Retinal pigment epithelial cell (primary cell): ENCODE measurements at places on chromosomes 7 and 10.

DNA sequence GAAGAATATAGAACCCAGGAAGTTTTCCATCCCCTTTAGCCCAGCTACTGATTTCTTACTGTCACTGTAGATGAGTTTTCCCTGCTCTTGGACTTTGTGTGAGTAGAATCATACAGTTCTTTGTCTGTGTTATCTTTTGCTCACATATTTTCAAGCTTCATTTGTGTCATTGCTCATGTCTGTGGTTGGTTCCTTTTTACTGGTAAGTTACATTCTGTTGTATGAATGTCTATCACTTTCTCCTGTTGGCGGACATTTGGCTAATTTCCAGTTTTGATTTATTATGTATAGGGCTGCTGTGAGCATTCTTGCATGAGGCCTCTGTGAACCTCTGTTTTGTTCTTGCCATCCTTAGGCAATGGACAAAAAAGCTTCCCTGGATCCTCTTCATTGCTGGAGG, 5.3 kb downstream of the GLRX3 start:
- no peak for DNase-seq

GRCh38 chr7:131607291-131608115, 51.1 kb upstream of the PODXL start:
- DNase-seq, result no peak

GRCh38 chr7:110841840-110842545, 248.9 kb upstream of the LRRN3 start:
- no peak for DNase-seq

GRCh38 chr7:157522189-157522588, 185.4 kb downstream of the DNAJB6 start:
- DNase-seq, result no peak

- no peak for DNase-seq
Observed at GRCh38 chr10:124916098-124916584, 25.8 kb upstream of the ZRANB1 start.

DNA sequence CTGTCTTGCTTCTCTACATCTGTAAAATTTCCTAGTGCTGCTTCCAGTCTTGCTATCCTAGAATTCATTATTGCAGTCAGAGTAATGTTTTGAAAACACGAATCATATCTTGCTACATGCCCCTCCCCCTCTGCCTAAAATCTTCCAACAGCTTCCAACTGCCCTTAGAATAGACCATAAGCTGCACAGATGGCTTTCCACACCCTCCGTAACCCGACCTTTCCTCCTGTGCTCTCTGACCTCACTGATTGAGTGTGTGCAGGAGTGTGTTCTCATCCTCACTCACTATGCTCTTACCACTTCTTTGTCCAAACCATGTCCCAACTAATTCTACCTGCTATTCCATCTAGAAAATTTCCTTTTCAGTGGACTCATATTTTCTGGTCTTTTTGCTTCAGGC, 121.2 kb upstream of the ANKRD1 start:
- no peak for DNase-seq

DNA sequence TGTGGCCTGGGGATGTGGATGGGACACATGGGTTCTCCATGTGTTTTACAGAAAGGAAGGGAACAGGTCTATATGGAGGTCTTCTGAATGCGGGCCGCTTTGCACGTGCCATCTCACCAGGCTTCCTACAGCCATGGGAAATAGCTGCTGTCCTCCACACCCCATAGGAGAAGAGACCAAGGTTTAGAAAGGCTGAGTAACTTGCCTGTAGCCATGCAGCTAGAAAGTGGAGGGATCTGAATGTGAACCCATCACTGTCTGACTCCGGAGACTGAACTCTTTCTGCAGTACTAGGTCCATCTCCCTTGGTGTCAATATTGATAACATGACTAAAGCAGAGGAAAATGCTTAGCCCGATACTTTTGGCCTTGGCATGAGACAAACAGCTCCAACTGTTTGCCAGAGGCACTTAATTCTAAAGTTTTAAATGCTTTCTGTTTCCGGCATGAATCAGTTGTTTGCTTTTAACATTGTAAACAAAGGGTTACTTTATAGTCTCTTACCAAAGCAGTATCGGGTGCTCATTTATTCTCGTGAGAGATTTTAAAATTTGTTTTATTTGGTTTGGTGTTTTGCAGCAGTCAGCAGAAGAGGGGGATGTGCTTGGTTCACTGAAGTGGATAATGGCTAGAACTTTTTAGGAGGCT, 64.8 kb upstream of the LOXL4 start:
- no peak for DNase-seq

- DNase-seq, result no peak
Observed at GRCh38 chr10:76388321-76389023, 957.0 kb downstream of the LRMDA start.

- no peak for DNase-seq
Observed at GRCh38 chr10:84715911-84716310, 387.5 kb downstream of the CCSER2 start.

- no peak for DNase-seq
Observed at GRCh38 chr10:116417821-116418220, 9.8 kb upstream of the PNLIPRP3 start.

- no peak for DNase-seq
Observed at GRCh38 chr10:69892816-69893215, 91.1 kb downstream of the COL13A1 start.

DNA sequence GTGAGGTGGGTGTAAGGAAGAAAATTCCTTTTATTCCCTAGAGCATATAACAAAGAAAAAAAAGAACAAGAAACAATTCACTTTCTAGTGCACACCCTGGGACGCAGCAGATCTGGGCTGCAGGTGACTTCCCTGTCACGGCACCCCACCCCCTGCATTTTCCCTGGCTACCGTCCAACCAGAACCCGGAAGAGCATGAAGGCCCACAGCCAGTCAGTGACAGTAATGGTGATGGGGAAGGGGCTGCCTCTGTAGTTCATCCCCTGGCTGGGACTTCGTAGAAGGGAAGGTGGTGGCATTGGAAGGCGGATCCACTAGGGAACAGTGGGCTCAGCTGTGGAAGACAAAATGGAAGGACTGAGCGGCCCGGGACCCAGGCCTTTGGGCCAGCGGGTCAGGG, 236.7 kb downstream of the BUB3 start:
- DNase-seq, result no peak

DNA sequence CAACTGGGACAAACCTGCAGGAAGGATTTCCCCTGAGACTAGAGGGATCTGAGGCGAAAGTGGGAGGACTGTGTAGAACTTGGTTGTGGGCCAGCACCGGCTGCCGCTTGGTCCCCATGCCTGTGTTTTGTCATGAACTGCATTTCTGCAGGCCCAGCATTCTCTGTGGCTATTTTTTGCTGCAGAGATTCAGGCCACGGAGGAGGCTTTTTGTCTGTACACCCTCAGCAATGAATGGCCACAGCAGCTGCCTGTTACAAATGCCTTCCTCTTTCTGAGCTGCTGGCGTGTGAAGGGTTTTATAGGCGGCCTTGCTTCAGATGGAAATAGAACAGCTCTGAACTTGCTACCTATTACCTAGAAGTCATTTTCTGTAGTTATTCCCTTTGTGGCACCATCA, 164.4 kb downstream of the SH2D4B start:
- no peak for DNase-seq

GRCh38 chr7:94556028-94556427, 46.4 kb downstream of the CASD1 start:
- DNase-seq, result no peak

GRCh38 chr10:34905200-34905927, 90.3 kb upstream of the PARD3 start:
- no peak for DNase-seq

DNA sequence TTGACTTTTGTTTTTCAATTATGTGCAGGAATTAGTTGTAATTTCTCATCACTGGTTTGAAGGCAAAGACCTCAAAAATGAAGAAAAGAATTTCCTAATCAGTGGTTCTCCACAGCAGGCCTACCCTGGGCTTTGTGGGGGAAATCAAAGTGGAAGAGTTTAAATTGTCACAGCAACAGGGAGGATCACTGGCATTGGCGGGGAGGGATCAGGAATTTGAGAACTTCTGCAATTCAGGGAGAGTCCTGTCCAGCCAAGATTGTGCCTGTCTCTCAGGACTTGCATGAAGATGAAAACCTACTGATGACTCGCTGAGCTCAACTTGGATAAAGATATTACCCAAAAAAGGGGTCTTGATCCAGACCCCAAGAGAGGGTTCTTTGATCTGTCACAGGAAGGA, 70.1 kb downstream of the HACD1 start:
- DNase-seq, result no peak

DNA sequence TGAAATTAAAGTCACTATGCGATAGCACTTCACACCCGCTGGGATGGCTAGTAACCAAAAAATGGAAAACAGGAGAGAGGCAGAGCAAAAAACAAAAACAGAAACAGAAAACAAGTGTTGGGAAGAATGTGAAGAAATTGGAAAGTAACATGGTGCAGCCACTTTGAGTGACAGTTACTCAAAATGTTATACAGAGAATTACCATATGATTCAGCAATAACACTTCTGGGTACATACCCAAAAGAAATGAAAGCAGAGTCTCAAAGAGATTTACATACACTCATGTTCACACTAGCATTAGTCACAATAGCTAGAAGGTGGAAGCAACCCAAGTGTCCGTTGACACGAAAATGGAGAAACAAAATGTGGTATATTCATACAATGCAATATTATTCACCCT, 88.6 kb upstream of the KCNIP2 start:
- no peak for DNase-seq

GRCh38 chr7:3264693-3265339, 36.2 kb upstream of the SDK1 start:
- no peak for DNase-seq

DNA sequence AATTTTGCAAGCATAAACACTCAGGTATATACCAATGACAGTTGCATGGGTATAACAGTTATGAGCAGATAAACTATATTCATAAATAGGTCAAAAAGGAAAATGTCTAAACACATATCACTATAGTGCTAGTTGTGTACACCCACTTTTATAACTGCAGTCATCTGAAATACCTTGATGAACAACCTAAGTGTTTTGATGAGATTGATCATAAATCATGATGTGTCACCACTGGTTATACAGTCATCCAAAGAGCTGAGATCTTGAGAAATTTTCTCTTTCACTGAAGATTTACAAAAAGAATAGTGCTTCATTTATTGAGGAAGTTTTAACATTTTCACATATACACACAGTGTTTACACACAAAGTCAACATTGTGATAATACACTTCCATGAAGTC, 78.6 kb upstream of the SLC25A13 start:
- no peak for DNase-seq

- no peak for DNase-seq
Observed at GRCh38 chr7:27182285-27182841, 2.7 kb downstream of the HOXA11 start.

DNA sequence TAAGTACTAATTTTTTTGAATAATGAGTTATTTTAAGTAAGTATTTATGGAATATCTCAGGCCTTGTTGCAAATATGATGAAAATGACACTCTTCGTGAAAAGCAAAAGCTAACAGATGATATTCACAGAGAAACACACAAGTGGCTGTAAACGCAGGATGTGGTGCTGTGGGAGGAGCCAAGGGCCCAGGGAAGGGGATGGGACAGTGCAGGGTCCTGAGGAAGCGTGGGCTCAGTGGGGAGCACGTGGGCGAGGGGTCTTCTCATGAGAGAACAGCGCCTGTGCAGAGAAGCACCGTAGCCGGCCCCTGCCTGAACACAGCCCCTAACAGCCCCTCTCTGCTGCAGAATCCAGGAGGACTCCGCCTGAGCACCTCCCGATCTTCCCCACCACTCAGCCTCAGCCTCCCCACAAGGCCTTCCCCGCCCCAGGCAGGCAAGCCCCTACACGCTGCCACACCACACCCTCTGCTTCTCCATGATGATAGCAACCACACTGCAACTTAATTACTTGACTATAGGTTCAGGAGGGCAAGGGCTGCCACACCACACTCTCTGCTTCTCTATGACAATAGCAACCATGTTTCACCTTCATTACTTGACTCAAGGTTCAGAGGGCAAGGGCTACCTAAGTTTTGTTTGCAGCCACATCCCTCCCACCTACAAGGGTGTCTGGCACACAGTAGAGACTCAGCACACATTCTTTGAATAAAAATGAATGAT, 152.6 kb upstream of the RNF32 start:
- no peak for DNase-seq

DNA sequence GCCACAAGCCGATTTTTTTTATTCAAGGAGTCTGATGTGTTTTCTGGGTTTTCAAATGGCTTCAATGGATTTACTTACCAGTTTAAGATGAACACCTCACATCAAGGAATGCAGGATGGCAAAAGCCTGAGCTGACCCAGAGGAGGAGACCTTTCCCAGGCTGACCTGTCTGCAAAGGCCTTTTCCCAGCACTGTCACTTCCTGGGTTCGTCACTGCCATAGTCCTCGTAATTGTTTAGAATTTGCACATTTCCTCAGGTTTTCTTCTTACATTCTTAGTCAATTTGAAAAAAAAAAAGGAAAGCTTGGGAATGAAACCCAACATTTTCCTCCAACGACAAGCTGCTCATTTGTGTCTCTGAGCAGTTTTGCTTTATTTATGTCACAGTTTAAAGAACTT, 42.0 kb downstream of the PTER start:
- no peak for DNase-seq

- no peak for DNase-seq
Observed at GRCh38 chr7:50620433-50620832, 55.2 kb upstream of the DDC start.

- DNase-seq, result no peak
Observed at GRCh38 chr7:17487343-17487742, 188.9 kb downstream of the AHR start.

DNA sequence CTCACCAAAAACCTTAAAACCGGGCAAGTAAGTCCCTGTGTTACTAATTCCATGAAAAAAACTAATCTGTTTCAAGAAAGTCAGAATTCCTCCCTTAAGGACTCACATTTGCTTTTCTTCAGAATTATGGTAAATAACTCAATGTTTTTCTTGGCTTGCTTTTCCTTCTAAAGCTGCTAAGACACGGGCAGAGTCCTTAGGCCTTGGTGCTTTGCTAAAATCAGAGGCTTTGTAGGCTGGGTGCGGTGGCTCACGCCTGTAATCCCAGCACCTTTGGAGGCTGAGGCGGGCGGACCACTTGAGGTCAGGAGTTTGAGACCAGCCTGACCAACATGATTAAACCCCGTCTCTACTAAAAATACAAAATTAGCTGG, 32.0 kb downstream of the GNA12 start:
- DNase-seq, result peak; percentile 53

GRCh38 chr7:151089893-151090730, 3.8 kb downstream of the AGAP3 start:
- DNase-seq, result no peak

- no peak for DNase-seq
Observed at GRCh38 chr10:60722623-60723022, 55.7 kb upstream of the CDK1 start.

GRCh38 chr10:13669901-13670300, 83.1 kb downstream of the PRPF18 start:
- DNase-seq, result no peak

DNA sequence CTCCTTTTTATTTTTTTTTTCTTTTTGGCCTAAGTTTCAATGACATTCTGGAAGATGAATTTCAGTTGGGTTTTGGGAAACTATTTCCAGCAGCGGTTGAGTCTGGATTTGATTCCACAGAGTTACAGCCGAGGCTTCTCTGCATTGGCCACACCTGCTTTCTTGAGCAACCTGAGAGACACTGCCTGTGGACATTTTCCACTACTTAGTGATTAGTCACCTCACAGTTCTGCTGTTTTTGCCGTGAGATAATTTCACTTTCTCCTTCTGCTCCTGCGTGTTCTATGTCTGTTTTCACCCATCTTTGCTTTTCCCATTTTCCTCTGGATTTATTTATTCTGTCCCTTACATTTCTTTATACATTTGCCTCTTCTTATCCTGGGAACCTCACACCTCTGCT, 243.0 kb downstream of the BICC1 start:
- DNase-seq, result no peak
